ENCODE measurements at places on chromosomes 4 and X. TPM values are rescaled to one million over a fixed set of nuclear protein-coding genes. Genes with fewer than 3 reads are reported as not detected.

DNA sequence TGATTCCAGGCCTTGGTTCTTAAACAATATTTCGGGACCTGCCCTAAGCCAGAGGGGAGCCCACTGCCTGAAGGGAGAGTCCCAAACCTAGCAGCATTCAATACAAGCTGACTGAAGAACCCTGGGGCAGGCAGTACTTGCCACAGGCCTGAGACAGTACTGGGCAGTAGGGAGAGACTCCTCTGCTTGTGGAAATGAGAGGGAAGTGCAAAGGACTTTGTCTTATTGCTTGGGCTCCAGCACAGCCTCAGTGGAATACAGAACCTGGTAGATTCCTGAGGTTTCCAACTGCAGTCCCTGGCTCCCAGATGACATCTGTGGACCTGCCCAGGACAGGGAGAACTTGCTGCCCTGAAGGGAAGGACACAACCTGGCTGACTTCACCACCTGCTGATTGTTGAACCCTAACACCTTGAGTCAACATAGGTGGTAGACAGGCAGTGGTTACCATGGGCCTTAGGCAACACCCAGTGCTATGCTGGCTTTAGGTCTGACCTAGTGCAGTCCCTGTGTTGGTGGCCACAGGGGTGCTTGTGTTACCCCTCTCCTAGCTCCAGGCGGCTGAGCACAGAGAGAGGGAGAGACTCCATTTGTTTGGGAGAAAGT is 20.3 kb upstream of the ABCG2 start:
- peak; percentile 3 for DNase-seq

- DNase-seq, result peak; percentile 33
These were observed 82.2 kb upstream of the BMP2K start for GRCh38 chr4:78693777-78694456.

DNA sequence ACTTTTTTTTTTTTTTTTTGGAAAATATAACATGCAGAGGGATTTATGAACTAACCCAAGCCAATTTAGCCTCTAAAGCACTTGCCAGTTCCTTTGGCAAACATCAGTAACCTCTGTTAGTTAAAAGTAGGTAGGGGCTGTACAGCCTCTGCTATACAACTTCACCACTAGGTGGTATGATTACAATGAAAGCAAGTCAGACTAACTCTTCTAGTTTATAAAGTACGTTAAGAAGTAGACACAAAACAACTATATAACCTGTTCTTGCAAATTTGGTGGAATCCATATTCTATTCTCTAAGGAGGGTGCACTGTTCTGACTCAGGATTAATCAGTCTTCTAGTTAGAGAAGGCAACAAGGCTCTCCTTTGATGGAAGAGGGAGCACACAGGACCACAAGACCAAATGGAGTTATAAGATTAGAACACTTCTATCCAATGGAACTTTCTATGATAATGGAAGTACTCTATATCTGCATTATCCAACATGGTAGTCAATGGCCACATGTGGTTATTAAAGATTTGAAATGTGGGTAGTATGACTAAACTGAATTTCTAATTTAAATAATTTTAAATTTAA is 12.8 kb downstream of the AIMP1 start:
- peak; percentile 33 for DNase-seq

The PAGE2B gene
- total RNA-seq, result not detected

The KIAA1210 gene
- not detected for total RNA-seq

The MGST2 gene
- total RNA-seq, result 27.5 TPM

Measured in MCF 10A (cell line).